Activated CD4-positive, alpha-beta T cell treated with anti-CD3 and anti-CD28 coated beads for 4 hours (primary cell): ENCODE measurements at places on chromosomes 16 and 17.

- DNase-seq: no peak
Measured at GRCh38 chr16:54142787-54143186, 143.8 kb downstream of the IRX3 start.

DNA sequence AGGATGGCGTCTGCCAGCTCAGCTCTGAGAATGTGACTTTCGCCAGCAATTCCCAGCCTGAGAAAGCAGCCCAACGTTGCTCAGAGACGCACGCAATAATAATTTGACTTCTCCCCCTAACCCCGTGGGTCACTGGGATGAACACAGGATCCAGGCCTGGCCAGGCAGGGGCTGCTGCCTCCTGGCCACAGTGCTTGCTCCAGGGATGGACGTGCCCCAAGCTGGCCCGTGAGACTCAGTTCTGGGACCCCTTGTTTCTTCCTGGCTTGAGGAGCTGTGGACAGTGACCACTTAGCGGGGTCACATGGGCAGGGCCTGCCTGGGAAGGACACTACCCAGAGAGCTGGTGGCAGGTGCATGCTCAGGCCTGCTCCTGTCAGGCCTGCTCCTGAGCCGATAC lies 13.5 kb upstream of the DPEP1 start:
- no peak for DNase-seq

DNA sequence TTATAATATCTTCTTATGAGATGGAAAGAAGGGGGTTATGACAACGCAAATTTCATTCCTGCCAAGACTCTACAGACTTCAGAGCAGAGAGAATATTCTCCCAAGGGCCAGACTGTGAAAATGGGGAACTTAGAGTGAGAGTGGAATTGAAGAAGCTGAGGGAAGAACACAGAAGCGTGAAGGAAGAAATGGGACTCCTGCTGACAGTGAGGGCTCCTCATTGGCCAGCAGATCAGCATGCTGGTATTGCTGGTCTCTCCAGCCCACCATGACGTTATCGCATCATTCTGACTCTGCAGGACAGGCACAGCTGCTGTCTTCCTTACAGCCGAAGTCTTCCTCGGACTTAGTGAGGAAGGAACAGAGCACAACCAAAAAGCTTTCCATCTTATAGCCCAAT lies 24.3 kb downstream of the CCL4 start:
- DNase-seq: no peak

DNA sequence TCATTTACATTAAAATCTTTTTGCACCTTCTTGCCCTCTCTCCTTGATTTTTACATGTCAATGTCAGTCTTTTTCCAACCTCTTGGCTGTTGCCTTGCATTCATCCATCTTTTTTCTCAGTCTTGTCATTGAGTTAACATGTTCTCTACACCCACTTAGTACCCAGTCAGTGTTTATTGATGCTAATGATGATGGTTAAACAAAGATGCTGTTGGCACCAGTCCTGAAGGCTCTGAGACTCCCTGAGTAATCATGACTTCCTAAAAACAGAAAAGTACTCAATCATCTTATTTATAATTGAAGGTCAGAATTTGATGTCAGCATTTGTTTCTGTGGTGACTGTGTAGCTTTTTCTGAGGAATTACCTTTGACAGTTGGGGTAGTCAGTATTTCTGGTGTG lies 104.5 kb downstream of the NLK start:
- DNase-seq: no peak

- DNase-seq: no peak
Measured at GRCh38 chr17:35227546-35227945, 15.3 kb upstream of the SLFN5 start.

GRCh38 chr17:50981279-50981678 lies 115.1 kb upstream of the TOB1 start:
- no peak for DNase-seq

DNA sequence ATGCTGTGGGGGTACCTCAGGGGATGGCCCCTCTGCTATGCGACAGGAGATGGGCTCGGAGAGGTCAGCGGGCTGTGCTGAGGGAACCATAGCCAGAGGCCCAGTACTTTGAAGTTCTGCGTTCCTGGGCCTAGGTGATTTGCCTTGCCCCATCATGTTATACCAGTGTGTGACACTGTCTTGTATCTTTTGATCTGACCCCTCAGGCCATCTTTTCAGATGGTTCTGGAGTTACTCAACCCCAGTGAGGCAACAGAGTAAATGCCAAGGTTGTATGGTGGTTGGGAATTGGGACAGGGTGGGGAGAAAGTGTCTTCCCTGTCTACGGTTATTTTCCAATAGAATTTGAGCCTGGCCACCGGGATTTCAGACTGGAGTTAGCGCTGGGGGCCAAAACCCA lies 8.5 kb downstream of the MSI2 start:
- no peak for DNase-seq

DNA sequence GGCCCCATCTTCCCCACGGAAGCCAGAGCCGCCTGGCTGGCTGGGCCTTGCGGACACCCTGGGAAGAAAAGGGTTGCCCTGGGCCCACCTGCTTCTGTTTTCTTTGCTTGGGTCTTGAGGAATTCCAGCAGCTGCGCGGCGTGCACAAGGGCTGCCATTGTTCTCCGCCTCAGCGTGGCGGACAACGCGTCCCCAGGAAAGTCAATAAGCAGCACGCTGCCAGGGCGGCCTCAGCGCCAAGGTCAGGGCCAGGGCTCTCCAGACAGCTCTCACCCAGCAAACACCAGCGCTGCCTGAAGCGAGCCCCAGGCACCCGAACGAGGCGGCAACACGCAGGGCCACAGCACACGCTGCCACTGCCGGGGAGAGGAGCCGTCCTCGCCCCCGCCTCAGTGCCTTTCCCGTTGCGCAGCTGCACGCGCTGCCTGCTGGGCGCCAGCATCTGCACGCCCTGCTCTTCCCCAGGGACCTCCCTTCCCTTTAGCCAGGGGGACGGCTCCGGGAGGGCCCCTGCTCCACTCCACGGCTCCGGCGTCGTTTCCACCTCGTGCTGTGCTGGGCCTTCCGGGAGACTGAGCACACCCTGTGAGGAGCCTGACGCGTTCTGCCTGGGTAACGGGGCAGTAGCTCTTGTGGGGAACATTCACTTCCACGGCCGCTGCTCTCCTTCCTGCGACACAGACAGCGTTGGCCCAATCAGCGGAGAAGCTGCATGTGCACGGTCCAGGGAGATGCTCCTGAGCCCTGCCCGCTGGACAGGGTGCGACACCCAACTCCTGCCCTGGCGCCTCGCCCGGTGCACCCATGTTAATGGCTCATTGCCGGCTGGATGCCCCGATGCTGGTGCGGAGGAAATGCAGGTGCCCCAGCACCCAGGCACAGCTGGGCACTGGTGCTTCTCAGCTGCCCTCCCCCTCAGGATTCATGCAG lies 57.8 kb downstream of the LMF1 start:
- DNase-seq: no peak

DNA sequence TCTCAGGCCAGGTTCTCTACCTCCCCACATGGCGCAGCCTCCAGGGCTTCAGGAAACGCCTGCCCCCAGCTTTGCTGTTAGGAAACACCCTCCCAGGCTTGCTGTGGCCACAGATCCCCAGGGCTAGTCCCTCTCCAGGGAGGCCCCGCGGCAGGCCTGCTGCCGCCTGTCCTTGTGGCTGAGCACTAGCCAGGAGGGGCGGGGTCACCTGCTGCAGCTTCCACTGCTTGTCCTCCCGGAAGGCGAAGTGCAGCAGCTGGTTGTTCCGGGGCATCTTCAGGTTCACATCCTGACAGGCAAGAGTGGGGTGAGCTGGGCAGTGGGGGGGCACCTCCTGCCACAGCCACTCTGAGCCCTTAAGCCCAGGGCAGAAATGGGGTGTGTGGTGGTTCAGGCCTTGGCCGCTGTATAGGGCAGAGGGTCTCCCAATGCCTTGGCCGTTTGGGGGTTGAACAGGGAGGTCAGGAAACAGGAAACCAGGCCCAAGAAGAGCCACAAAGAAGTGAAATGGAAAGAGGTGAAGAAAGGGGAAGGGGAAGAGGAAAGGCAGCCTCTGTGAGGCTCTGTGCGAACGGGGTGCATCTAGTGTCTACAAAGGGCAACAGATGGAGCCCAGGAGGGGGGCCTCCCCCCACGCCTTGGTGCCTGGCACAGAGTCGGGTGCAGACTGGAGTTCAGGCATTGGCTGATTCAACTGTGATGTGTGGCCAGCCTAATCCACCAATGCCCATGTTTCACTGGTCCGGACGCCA lies 2.0 kb downstream of the ROGDI start:
- no peak for DNase-seq

- no peak for DNase-seq
Measured at GRCh38 chr16:57981636-57982035, 10.7 kb upstream of the CNGB1 start.

GRCh38 chr17:58301504-58302150 lies 20.9 kb upstream of the MPO start:
- DNase-seq: no peak

DNA sequence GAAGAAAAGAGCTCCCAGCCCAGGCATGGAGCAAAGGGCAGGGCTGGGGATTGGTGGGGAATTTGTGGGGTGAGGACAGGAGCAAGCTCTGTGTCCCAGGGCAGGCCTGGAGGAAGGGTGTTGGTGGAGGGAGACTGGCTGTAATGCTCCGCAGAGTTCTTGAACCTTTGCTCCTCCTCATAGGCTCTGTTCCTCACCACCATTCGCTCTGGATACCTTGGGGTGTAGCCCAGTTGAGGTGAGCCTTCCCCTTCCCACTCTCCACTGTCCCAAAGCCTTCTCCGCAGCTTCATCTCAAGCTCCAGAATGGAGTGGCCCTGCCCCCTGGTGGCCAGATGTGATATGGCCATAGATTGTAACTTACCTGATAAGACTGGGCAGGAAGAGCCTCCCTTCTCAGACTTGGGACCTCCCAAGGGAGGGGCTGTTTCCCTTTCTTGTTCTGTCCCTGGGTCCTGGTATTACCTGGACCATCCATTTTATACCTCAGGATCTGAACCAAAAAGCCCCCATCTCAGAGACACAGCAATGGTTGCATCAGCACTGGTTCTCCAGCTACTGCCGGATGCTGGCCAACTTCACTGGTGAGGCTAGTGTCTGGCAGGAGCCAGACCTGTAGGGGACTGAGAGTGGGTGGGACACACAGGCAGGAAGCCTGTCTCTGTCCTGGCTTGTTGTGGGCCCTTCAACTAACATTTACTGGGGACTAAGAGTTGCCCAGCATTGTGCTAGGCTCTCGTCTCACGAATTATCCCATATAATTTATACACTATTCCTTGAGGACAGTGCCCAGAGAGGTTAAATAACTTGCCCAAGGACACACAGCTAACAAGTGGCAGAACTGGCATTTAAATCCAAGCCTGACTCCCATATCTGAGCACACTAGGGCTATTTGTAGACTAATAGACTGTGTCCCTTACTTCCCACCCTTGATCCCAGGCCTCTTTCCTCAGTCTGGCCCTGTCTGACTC lies 19.1 kb upstream of the STAC2 start:
- peak; percentile 93 for DNase-seq

DNA sequence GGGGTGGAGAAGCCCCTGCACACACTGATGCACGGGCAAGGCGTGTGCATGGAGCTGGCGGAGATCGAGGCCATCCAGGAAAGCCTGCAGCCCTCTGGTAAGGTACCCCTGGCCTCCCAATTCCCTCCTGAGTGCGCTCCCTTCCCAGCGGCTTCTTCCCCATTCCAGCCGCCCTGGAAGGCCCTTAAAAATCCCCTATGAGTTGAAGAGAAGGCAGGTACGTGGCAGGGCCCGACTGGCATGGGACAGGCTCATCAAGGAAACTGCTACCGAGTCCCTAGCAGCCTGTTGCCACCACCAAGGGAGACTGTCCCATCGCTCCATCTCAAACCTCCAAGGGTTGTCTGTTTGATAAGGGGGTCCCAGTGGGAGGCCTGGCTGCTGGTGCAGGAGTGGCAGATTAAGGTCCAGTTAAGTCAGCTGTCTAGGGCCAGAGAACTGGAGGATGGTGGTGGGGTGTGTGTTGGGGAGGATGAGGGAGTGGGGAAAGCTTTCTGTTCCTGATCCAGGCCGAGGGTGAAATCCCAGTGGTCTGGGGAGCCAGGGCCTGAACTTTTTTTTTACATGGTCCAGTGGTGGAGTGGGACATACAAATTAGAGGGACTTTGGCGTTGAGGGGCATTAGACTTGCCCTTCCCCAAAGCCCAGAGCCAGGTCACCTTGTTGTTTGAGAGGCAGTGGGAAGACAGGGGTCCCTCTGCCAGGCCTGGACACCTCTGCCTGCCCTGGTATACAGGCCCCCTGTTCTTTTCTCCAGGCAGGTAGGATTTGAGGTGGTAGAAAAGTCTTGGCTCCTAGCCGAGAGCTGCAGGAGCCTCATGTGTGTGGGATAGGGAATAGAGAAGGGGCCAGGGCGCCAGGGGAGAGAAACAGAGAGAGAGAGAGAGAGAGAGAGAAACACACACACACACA lies 994 bp downstream of the IGFBP4 start:
- DNase-seq: no peak

DNA sequence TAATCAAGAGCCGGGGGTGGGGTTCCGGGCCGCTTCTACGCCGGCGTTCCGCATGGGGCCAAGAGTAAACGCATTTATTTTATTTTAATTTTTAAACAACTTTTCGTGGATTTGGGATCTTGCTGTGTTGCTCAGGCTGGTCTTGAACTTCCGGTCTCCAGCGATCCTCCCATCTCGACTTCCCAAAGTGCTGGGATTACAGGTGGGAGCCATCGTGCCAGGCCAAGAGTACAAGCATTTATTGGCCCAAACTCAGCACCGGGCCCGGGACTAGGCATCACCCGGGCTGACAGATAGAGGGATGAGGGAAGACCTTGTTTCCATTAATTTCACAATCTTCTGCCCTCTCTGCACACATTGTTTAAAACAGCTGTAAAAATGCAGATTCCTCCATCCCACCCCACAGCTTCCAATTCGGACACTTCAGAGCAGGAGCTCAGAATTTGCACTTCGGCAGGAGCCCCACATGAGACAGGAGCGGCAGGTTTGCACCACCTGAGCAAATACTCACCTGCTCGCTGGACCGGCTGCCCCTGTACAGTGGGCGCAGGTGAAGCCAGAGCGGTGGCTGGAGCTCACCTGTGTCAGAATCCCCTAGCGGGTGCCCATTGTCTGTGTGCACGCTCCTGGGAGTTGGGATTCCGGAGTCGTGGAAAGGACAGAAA lies 663 bp upstream of the GINS2 start:
- no peak for DNase-seq

DNA sequence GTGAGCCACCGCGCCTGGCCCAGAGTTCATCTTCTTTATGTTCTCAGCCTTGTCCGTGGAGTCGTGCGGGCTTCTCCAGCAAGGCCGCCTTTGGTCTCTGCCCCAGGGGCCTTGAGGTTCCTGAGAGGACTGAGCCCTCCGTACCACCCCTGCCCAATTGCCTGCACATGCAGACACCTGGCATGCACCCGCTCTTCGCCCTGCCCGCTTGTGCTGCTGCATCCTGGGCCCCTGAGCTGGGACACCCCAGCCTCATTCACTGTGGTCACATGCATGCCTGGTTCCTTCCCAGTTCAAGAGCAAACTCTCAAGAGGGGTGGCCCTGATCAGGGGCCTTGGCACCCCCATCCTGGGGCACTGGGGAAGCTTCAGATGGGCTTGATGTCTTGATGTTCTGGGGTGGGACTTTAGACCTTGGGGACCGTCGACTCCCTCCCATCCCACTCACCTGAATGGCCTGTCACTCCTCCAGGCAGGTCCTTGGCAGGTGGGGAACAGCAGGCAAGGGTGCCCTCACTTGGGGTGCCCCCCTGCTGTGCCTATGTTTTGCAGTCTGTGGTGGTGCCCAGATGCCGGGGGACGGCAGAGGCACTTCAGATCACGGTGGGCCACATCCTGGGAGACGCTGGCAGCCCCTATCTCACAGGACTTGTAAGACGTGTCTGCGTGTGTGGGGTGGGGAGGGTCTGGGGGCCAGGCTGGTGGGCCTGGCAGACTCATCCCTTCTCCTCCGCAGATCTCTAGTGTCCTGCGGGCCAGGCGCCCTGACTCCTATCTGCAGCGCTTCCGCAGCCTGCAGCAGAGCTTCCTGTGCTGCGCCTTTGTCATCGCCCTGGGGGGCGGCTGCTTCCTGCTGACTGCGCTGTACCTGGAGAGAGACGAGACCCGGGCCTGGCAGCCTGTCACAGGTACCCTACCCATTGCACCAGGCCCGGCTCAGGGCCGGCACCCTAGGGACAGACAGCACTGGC lies 12.7 kb upstream of the SPNS2 start:
- peak; percentile 52 for DNase-seq
